OCI-M1 (cell line): ENCODE measurements at places on chromosomes 12 and 14.
A peak's percentile ranks its signal among the peaks of the same experiment; 100 is the strongest.

DNA sequence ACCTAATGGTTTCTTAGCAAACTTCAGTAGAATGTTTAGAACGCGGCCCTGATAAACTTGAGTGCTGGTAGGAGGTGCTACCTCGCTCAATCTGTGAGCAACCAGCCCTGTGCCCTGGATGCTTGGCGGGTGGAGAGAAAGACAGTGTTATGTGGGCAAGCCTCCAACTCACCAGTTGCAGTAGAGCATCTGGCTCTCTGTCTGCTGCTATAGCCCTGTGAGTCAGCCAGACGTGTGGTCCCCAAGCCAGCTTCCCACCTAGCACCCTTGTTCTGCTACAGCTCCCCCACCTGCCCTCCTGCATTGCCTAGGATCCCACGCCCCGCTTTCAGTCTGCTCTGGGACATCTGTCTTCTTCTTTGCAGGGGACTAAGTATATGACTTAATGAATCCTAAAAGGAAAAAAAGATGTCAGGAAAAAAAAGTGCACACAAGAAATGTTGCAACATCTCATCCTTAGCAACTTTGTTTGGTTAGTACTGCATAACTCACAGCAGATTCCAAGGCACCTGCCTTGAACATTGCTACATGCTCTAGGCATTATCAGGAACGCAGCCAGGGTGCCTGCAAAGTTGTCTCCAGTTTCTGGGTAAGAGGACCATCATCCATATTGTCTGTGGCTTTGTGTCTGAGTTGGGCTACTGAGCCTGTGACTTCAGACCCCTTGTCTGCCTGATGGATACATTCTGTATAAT, 13.6 kb downstream of the SNRNP35 start:
- no peak for DNase-seq

DNA sequence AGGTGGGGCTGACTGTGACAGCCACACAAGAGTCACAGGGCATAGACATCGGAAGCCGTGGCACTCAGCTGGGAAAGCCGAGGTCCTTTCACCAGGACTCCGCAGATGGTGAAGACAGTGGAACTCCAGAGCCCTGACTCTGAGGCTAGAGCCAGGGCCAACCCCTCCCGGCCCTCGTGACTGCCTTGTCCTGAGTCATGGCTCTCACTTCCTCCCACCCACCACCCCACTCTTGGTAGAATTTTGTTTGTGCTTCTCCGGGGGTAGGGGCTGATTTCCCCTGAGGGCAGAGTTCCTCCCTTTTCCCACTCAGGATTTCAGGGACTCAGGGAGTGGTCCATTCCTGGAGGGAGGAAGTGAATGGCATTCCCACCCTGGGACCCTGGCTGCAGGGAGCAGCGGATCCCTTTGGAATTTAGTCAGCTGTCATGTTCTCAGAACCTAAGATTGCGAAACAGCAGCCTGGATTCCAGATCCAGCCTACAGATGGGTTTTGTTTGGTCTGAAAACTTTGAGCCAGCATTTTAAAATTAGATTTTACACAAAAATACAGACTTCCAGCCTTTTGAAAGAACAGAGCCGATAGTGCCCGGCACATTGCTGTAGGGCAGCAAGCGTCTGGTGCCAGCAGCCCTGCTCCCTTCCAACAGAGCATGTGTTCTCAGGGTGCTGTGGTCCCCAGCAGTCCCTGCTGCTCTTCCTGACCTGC, 50.7 kb downstream of the TPCN1 start:
- DNase-seq, result peak; percentile 22

DNA sequence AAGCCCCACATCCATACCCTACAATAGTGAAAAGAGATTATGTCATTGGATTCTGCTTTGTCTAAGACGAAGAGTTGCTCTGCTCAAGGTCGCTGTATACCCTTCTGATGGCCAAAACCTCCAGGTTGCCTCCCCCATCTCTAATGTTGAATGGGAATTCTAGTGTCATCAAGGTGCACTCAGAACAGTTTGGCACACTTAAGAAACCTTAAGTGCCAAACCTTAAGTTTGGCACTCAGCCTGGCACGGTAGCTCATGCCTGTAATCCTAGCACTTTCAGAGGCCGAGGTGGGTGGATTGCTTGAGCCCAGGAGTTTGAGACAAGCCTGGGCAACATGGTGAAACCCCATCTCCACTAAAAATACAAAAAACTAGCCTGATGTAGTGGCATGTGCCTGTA, 1245.6 kb upstream of the SEL1L start:
- DNase-seq, result no peak

GRCh38 chr14:100400115-100400514, 77.0 kb downstream of the SLC25A47 start:
- no peak for DNase-seq

DNA sequence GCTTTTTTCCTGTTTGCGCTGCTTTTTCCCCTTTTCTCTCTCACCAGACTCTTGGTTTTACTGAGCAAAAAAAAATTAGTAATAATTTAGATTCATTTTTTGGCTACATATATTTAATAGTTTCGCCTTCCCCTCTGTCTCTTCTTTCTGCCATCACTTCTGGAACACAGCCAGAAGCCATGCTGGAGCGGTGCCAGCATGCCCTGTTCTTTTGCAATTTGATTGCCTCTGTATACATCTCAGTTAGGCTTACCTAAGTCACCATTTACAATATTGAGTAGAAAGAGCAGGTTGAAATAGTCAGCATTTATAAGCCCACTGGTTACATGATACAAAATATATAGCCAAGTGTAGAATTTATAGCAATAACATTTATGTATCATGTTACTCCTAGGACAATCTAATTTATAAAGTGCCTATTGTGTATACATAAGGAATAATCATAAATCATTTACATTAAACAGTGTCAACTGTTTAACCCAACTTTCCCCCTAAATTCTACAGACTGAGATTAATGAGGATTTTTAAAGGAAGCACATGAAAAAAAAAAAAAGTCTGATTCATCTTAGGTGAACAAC, 413.8 kb upstream of the SOX5 start:
- peak; percentile 29 for DNase-seq

GRCh38 chr14:51852541-51852940, 7.9 kb upstream of the GNG2 start:
- no peak for DNase-seq

- peak; percentile 53 for DNase-seq
These were observed 1.9 kb downstream of the ARHGDIB start for GRCh38 chr12:14959463-14959862.

GRCh38 chr14:58815161-58815701, 177.5 kb downstream of the DACT1 start:
- no peak for DNase-seq

GRCh38 chr14:90061685-90062126, at the start of gene KCNK13:
Gene KCNK13 (plus strand): TSS chr14:90061994. CDS start chr14:90062206, 212 bp downstream.
- DNase-seq, result no peak

GRCh38 chr12:6923851-6924250, 3.9 kb upstream of the ATN1 start:
- no peak for DNase-seq

GRCh38 chr14:56894591-56894991, 84.3 kb upstream of the OTX2 start:
- no peak for DNase-seq

- DNase-seq, result no peak
These were observed 179.7 kb downstream of the SLC6A15 start for GRCh38 chr12:84732828-84733340.

DNA sequence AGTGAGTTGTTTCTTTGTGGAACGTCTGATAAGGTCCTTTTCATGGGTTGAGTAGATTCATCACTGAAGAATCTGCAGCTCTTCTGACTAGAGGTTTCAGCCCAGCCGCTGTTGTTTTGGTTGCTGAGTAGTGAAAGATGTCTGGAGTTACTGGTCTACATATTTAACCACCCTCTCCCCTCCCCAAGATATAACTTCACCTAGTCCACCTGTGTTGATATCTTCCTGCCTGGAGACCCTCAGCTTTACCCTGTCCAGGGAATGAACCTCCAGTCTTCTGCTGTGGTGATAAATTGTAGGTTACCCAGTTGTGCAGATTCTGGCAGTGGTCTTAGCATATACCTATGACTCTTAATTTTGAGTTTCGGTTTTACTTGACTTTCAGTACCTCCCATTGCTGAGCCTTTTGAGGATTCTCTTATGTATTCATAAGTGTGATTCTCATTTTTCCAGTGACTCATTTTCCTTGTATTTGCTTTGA, 62.9 kb downstream of the CCDC91 start:
- DNase-seq, result no peak

DNA sequence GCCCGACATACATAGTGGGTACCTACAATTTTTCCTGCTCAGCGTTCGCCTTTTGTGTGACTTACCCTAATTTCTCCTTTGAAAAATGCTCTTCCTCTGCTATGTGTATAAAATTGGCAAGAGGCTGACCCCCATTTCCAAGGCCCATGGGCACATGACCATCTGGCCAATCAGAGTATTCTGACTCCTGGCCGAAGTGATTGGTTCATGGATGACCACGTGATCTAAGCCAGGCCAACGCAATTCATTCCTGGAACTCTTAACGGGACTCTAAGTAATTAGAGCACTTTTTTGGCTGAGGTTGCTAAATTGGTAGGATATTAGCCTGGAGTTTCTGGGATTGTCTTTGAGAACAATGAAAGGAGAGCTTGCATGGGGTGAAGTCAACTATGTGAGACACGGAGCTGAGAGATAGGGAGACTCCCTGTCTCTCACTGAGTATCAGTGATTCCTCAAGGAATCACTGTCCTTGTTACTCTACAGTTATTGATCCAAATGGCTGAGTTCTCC, 110.1 kb upstream of the TBX3 start:
- DNase-seq, result no peak

GRCh38 chr12:74985293-74985985, 224.2 kb downstream of the KCNC2 start:
- no peak for DNase-seq

DNA sequence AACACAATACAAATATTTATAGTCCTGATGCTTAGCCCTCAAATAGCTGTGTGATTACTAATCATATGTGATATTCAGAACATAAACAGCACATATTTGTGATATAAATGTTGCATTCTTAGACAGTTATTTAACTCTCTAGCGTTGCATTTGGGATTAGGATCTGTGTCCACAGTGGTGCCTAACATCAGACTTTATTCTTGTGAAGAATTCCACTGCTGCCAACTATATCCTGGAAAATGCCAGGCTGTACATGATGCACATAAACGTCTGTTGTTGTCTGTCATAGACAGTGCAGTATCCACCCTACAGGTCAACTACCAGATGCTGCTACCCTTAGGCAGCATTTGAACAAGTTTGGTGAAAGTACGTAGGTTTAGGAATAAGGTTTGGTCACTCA, 39.0 kb downstream of the SLC38A4 start:
- no peak for DNase-seq

GRCh38 chr12:116717466-116718437, 20.1 kb downstream of the SPRING1 start:
- no peak for DNase-seq

DNA sequence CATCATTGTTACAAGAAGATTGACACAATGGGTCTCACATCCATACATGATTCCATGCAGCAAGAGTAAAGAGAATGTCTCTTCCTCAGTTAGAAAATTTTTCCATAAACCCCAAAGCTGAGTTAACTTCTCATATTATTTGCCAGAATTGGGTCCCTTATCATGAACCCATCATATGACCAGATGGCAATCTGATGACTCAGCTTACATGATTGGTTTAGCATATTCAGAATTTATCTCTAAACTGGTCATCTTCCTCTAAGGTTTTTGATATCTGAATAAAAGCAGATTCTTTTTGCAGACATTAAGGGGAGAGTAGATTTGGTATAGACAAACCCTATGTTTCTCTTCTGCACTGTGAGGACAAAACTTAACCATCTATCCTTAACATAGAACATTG, 174.9 kb downstream of the PIK3C2G start:
- no peak for DNase-seq

DNA sequence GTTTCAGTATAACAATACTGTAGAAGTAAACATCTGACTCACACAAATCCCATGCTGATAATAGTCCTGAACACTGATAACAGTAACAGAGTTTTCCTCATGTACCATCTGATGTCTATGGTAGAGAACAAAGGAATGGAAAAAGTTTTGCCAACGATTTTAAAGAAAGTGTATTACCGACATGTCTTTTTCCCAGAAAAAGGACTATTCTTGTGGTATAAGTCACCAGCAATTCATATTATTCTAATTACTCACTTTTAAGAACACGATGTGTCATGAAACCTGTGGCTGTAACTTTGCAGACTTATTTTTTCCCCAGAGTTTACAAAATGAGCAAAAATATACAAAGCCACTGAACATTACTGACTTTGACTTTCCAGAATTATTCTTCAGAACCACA, 40.1 kb upstream of the DCN start:
- DNase-seq, result no peak

DNA sequence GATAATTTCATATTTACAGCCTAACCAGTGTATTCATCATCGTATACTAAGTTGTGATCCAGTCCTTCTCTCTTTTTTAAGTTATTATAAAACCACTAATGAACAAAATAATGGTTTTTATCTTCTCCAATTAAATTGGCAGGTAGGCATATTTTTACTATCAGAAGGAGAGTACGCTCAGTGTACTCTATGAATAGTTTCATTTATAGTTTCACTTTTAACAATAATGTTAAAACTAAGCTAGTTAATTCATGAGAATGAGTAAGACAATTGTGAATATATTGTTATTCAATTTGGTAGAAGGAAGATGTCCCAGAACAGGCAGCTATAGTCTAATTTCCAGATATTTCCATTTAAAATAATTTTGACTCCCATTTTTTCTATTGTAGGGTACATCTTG, 277.1 kb downstream of the RASSF9 start:
- no peak for DNase-seq

- DNase-seq, result no peak
These were observed 114.3 kb upstream of the PCED1B start for GRCh38 chr12:46965137-46965536.
